CD14-positive monocyte (primary cell): ENCODE measurements at places on chromosomes 4 and X.

DNA sequence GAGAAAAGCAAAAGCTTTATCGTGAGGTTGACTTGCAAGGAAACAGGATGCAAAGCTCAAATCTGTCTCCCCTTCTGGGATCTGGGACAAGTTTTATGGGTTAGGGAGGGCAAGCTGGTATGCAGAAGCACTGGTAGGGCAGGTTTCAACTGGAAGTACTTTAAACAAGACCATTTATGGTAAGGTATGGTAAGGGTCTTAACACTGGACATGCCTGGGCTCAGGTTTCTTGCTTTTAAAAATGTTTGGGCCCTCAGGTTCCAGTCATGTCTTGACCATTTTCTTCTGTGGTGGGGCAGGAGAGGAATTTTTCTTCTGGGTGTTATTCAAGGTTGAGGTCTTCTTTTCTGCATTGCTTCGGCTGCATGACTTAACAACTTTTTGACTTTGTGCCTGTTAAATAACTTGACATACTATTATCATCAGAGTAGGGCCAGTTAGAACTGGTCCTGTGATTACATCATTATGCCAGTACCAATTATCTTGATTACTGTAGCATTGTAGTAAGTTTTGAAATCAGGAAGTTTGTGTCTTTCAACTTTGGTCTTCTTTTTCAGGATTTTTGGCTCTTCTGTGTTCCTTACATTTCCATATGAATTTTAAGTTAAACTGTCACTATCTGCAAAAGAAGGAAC lies 33.7 kb downstream of the CD38 start:
- no peak for DNase-seq

GRCh38 chrX:22063284-22063683 lies 31.2 kb downstream of the PHEX start:
- no peak for DNase-seq

- DNase-seq, result no peak
Measured at GRCh38 chrX:48940404-48940955, 16.9 kb downstream of the OTUD5 start.

- DNase-seq, result no peak
Measured at GRCh38 chr4:7813674-7814073, 126.0 kb downstream of the AFAP1 start.

- DNase-seq, result no peak
Measured at GRCh38 chr4:150591904-150592303, 10.0 kb downstream of the MAB21L2 start.

DNA sequence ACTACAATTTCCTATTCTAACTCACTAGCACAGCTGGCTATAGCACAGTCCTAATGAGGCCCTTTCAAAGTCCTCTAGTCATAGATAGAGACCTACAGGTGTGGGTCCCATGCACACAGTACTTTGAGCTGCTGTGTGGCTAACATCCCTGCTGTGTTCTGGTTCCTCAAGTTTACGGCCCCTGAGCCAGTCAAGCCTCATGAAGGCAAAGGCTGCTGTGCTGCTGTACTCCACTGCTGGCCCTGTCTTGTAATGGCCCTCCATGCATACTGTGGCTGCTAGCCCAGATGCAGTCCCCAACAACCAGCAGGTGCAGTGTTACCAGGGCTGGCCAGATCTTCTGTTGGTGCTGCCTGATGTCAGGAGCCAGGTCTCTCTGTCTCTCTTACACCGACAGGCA lies 23.4 kb upstream of the ENPEP start:
- no peak for DNase-seq

GRCh38 chr4:48680848-48681568 lies 99.1 kb downstream of the FRYL start:
- DNase-seq, result no peak

- no peak for DNase-seq
Measured at GRCh38 chr4:176924238-176924637, 131.5 kb upstream of the VEGFC start.

DNA sequence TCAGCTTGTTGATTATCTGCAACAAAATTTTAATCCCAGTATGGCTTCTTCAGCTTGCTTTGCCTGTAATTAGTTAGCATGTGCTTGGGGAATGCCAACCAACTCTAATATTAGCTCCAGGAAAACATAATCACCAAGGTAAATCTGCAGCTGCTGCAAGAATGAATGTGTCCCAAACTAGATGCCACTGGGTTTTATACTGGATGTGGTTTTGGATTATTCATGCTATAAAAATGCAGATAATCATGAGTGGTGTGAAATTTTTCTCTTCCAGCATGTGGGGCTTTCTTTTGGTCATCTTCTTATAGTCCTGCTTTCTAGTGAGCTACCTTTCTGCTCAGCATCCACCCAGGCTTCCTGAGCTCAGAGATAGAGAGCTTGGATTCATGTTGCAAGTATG lies 295.9 kb upstream of the CASK start:
- DNase-seq, result no peak
